ENCODE measurements at places on chromosomes 16 and 17. TPM values are rescaled to one million over a fixed set of nuclear protein-coding genes. Genes with fewer than 3 reads are reported as not detected.

The NPIPA3 gene
- 3.0 TPM for total RNA-seq

GRCh38 chr16:50602531-50603205 is 54.5 kb downstream of the NKD1 start:
- no peaks in the 10 kb centered on the region for H3K27me3 ChIP-seq
- no peak overlapping the region for H3K27ac ChIP-seq
- no peaks in the 10 kb centered on the region for H3K4me1 ChIP-seq

The WFDC1 gene
- total RNA-seq = not detected

The SLC5A11 gene
- not detected for total RNA-seq

- no peak for DNase-seq
- H3K4me3 ChIP-seq = no peak overlapping the region
- no peaks in the 10 kb centered on the region for H3K4me1 ChIP-seq
- peaks cover 8% of the 10 kb centered on the region for H3K27me3 ChIP-seq
These were observed 12.8 kb upstream of the CCL22 start for GRCh38 chr16:57345666-57346204.

DNA sequence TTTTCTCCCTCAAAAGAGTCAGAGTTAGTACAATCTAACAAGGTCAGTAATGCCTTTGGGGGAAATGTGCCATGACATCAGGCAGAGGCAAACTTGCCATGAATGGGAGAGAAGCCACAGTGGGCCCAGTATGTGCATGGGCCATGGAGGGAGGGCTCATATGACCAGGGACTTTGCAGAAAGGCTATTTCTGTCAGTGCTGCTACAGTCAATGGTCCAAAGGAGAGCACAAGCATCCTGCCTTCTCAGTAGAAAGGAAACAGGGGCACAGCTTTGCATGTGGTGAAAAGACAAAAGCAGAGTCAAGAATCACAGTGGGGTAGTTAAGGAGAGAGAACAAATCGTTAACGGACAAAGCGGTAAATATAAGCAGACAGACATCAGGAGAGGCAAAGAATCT is 11.2 kb upstream of the CORO6 start:
- H3K4me1 ChIP-seq = peaks cover 1% of the 10 kb centered on the region
- H3K27me3 ChIP-seq = no peaks in the 10 kb centered on the region
